ENCODE measurements at places on chromosomes 4 and X. TPM values are rescaled to one million over a fixed set of nuclear protein-coding genes. Genes with fewer than 3 reads are reported as not detected.

The PCSK1N gene
- total RNA-seq, result 55.4 TPM

The FAT4 gene
- 2.5 TPM for total RNA-seq

The MGAT4D gene
- total RNA-seq, result not detected

The EBP gene
- 73.1 TPM for total RNA-seq

The KLF8 gene
- 4.8 TPM for total RNA-seq

The HDX gene
- total RNA-seq, result 12.7 TPM

The SHROOM3 gene
- total RNA-seq, result 60.0 TPM

The DMRTC1B gene
- 6.3 TPM for total RNA-seq

The MAGEA12 gene
- not detected for total RNA-seq

The SORBS2 gene
- 92.6 TPM for total RNA-seq

GRCh38 chr4:89268679-89269078 is 38.9 kb downstream of the GPRIN3 start:
- H3K27ac ChIP-seq, result no peak overlapping the region
- H3K4me1 ChIP-seq, result peaks cover 3% of the 10 kb centered on the region
- H3K4me3 ChIP-seq, result no peak overlapping the region

GRCh38 chr4:86919561-86920223 is 15.1 kb upstream of the AFF1 start:
- no peaks in the 10 kb centered on the region for H3K36me3 ChIP-seq
- H3K27ac ChIP-seq, result no peak overlapping the region
- H3K27me3 ChIP-seq, result no peaks in the 10 kb centered on the region
- H3K4me3 ChIP-seq, result no peak overlapping the region

GRCh38 chr4:23952258-23952657 is 62.4 kb upstream of the PPARGC1A start:
- H3K4me1 ChIP-seq, result no peaks in the 10 kb centered on the region
- no peak for DNase-seq
- no peaks in the 10 kb centered on the region for H3K27me3 ChIP-seq
- H3K27ac ChIP-seq, result no peak overlapping the region

- DNase-seq, result peak; percentile 59
- peak within 1 kb of the TSS; percentile 90 for H3K27ac ChIP-seq
- peaks cover 16% of the 10 kb centered on the region for H3K27me3 ChIP-seq
- peaks cover 33% of the 10 kb centered on the region for H3K4me1 ChIP-seq
- no peaks in the 10 kb centered on the region for H3K36me3 ChIP-seq
These were observed at the start of gene GPC3 for GRCh38 chrX:133985164-133985966. TSS of gene GPC3 (minus strand) at chrX:133985594.

DNA sequence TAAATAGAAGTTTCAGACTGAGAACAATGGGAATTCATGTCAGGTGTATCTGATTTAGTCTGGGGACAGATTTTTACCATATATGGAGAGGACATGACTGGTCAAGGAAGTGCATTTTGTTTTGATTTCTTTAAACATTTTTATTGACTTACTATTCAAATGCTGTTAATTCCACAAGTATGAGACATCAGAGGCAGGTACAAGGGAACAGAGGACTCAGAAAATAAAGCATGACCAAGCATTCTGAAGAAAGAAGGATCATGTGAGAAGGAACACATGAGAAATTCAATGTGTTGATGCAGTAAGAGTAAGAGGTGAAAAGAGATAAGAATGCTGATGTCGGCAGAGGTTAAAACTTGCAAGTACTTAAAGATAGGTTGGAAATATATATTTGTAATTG is 1452.6 kb downstream of the PCDH7 start:
- no peaks in the 10 kb centered on the region for H3K36me3 ChIP-seq
- no peak overlapping the region for H3K4me3 ChIP-seq
- no peak overlapping the region for H3K27ac ChIP-seq
- no peaks in the 10 kb centered on the region for H3K27me3 ChIP-seq
- no peak for DNase-seq

DNA sequence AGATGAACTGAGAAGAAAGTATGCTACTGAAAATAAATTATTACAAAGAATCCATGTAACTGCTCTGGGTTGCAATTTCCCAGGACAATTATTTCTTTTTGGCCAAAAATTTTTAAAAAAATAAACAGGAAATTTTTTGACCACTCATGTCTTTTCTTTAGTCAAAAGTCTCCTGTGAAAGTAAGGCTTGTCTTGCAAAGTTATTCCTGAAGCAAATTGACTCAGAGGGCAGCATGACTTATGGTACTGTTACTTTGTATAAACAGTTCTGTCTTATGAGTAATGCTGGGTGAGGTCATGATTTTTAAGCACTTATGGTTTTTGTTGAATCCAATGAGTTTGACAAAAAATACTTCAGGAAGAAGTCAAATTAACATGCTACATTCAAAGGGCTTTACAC is 292.8 kb upstream of the ARSJ start:
- no peak for DNase-seq
- no peaks in the 10 kb centered on the region for H3K4me1 ChIP-seq
- no peak overlapping the region for H3K4me3 ChIP-seq

DNA sequence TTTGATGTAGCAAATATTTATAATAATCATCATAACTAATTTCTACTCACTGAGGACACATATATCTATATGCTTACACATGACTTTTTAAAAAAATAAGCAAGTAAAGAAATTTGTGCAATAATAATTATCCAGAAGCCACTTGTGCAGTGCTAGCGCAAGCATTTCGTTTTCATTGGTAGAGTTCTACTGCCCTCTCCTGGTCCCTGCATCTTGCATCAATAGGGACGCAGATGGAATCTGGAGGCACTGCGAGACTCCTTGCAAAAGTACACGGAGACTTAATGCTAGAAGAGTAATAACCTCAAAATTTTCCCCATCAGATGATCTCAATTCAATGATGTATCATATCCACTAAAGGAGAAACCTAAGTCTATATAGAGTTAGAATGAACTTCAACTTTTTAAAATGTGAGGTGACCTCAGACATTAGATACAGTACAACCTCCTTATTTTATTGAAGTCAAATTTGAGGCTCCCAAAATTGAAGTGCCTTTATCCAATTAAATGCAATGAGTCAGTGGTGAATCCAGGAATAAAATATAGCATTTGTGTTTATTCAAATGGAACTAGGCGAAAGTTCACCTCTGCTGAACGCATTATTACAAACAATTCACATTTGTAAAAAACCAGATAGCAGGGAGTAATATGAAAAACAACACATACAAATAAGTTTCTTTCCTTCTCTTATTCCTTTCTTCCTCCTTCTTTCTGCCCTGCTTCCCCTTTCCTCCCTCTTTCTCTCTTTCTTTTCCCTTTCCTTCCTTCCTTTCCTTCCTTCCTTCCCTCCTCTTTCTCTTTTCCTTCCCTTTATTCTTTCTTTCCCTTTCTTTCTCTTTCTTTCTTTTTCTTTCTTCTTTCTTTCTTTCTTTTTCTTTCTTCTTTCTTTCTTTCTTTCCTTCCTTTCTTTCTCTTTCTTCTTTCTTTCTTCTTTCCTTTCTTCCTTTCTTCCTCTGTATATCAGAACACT is 450.0 kb downstream of the ANKRD50 start:
- peaks cover 5% of the 10 kb centered on the region for H3K27me3 ChIP-seq
- no peak overlapping the region for H3K4me3 ChIP-seq
- H3K27ac ChIP-seq, result no peak overlapping the region
- peak; percentile 44 for DNase-seq

DNA sequence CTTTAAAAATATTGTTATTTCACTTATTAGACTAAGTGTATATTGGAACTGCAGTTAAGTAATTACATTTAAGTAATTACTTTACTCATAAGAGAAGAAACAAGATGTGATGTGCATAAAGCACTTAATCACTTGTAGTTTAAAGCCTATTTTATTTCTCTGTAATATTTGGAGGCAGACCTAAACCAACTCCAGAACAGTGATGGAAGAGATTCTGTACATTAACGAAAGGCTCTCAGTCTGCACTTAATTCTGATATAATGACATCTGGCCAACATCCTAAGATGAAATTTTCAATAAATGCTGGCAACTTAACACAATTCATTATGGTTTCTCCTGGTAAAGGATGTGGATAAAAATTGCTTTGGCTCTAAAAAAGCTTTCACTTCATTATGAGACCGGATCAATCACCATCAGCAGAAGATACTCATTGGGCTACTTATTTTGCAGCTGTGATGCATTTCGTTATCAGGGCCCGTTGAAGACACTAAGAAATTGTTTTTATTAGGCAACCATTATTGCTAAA is 342.6 kb downstream of the C4orf33 start:
- no peaks in the 10 kb centered on the region for H3K36me3 ChIP-seq
- no peaks in the 10 kb centered on the region for H3K27me3 ChIP-seq
- no peak overlapping the region for H3K27ac ChIP-seq
- no peak for DNase-seq
- H3K4me1 ChIP-seq, result no peaks in the 10 kb centered on the region

DNA sequence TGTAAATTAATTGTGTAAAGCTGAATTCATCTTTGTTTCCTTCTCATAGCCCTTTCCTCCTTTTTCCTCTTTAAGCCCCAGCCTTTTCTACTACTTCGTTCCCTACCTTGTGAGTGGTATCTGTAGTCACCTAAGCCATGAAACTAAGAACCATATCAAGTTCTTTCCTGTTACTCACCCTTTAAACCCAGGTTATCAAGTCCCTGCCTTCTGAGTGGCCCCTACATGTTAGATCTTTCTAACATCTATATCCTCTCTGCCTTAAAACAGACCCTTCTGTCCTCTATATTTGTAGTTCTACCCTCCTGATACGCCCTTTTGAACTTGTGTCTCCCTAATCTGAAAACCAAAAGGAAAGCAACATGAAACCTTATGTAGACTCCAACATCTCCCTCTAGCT is 7.2 kb downstream of the AP1AR start:
- H3K36me3 ChIP-seq, result no peaks in the 10 kb centered on the region
- H3K27me3 ChIP-seq, result no peaks in the 10 kb centered on the region
- no peak overlapping the region for H3K27ac ChIP-seq
- no peak overlapping the region for H3K4me3 ChIP-seq

- H3K4me1 ChIP-seq, result no peaks in the 10 kb centered on the region
- H3K27ac ChIP-seq, result no peak overlapping the region
- H3K36me3 ChIP-seq, result no peaks in the 10 kb centered on the region
- no peak for DNase-seq
- no peaks in the 10 kb centered on the region for H3K27me3 ChIP-seq
- H3K4me3 ChIP-seq, result no peak overlapping the region
These were observed 2315.7 kb upstream of the TENM3 start for GRCh38 chr4:179927473-179927872.

GRCh38 chrX:48025561-48025960 is 18.8 kb downstream of the SPACA5 start:
- H3K4me1 ChIP-seq, result peaks cover 7% of the 10 kb centered on the region
- no peak overlapping the region for H3K27ac ChIP-seq
- no peaks in the 10 kb centered on the region for H3K27me3 ChIP-seq
- H3K4me3 ChIP-seq, result no peak overlapping the region
- peaks cover 2% of the 10 kb centered on the region for H3K36me3 ChIP-seq
- DNase-seq, result no peak

DNA sequence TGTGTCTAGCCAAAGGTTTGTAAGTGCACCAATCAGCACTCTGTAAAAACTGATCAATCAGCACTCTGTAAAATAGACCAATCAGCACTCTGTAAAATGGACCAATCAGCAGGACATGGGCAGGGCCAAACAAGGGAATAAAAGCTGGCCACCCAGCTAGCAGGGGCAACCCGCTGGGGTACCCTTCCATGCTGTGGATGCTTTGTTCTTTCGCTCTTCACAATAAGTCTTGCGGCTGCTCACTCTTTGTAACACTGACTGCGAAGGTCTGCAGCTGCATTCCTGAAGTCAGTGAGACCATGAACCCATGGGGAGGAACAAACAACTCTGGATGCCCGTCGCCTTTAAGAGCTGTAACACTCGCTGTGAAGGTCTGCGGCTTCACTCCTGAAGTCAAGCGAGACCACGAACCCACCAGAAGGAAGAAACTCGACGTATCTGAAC is 14.3 kb downstream of the HNRNPDL start:
- H3K4me3 ChIP-seq, result no peak overlapping the region
- H3K36me3 ChIP-seq, result no peaks in the 10 kb centered on the region
- H3K4me1 ChIP-seq, result no peaks in the 10 kb centered on the region
- no peak for DNase-seq

DNA sequence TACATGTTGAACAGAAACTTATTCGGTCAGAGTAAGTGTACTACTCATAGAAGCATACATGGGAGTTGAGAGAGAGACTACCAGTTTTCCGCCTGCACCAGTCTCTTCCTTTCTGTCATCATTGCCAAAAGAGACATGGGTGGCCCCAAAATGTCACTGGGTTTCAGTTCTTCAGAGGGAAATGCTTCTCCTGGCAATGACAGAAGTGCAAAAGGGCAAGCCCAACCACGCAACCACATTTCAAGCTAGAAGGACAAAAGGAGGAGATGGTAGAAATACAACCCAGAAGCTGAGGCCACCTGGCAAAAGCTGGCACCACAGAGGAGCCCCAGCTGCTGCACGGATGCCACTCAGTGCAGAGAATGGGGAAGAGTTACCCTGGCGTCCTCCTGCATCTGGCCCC is 320.1 kb downstream of the BCOR start:
- no peak for DNase-seq
- peaks cover 21% of the 10 kb centered on the region for H3K4me1 ChIP-seq
- no peaks in the 10 kb centered on the region for H3K27me3 ChIP-seq
- H3K36me3 ChIP-seq, result no peaks in the 10 kb centered on the region

DNA sequence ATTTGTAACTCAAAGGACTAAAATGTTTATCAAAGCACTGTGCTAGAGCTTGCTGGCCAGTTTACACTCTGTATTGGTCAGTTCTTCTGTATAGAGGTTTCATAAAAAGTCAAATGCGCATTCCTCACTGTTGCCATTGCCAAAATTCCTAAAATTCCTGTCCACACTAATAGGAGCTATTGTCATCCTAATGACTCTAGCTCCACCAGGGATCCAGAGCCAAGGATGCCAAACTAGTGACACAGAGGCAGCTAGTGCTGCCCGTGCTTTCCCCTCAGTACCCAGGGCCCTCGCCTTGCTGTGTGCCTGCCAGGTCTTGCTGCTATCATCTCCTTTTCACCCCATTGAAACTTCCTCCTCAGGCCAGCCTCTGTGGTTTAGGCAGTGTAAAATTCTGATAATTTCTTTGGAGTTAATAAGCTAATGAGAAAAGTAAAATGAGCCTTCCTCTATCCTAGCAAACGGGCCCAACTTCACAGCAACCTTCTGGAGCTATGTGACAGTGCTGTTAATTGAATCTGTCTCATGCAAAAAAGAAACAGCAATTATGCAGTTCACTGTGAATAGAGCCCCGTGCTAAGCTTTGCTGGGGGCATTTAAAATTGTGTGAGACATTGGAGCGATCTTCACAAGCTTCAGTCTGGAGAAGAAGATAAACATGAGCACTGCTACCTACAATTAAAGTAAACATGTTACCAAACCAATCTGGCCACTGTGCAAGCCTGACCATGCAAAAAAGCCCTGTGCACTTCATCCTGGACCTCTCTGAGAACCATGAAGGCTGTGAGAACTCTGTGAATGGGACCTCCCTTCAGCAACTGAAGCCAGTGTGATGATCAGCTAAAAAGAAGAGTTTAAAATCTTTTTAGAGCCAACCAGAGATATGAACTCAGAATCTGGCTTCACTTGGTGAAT is 43.1 kb upstream of the FGF2 start:
- no peak overlapping the region for H3K4me3 ChIP-seq
- no peak for DNase-seq
- H3K27ac ChIP-seq, result peak overlapping the region; percentile 76
- H3K4me1 ChIP-seq, result peaks cover 4% of the 10 kb centered on the region

GRCh38 chr4:86035688-86036087 is 324.2 kb downstream of the MAPK10 start:
- no peak for DNase-seq
- H3K4me3 ChIP-seq, result no peak overlapping the region
- peaks cover 1% of the 10 kb centered on the region for H3K36me3 ChIP-seq
- no peak overlapping the region for H3K27ac ChIP-seq
- H3K27me3 ChIP-seq, result no peaks in the 10 kb centered on the region
